ENCODE measurements at places on chromosomes 6 and 20.

DNA sequence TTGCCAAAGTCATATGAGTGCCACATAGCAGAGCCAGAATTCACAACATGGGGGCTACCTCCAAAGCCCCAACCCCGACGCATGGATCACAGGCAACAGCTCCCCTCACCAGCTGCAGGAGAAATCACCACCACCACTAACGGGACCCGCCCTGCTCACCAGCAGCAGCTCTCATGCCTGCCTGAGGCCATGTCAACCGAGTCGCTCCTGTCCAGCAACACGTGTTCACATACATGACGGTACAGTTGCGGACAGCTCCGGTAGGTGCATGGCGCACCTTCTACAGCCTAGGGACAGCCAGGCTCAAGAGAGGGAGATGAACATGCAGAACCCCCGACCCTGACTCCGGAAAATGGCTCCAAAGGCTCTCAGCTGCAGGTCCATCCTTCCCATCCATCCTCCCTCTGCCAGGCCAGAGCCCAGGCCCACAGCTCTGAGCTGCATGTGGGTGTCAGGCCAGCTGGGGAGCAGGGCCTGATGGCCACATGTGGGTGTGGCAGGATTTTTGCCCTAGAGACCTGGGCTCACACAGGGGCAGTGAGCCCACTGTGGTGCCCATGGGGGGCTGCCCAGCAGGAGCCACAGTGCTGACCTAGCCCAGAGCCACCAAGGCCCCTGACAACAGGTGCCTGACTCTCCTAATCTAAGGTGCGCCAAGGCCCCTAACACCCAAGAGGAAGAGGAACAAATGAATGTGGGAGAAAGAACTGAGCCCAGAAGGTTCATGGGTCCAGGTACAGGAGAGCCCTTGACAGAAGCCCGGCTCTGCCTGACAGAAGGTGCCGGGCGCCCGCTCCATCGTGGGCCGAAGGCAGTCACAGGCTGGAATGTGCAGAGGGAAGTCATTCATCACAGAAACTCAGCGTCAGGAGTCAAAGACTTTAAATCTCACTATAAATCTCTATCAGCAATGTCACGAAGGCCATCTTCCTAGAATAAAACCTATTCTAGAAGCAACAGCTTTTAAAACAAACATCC lies 10.5 kb downstream of the RPS6KA2 start:
- DNase-seq, result no peak

DNA sequence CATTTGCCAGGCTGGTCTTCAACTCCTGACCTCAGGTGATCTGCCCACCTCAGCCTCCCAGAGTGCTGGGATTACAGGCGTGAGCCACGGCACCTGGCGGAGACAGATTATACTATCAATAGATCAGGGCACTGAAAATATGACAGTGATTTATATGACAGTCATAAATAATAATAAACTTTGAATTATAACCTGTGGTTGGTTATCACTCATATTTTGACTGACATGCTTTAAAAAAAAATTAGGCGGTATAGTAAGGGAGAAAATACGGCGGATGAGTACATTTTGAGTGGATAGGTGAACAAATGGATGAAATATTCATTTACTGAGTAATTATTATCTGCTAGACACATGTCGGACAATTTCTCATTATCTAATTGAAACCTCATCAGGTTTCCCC lies 28.8 kb downstream of the TMEM244 start:
- no peak for DNase-seq

GRCh38 chr6:56959938-56960337 lies 5.0 kb downstream of the BEND6 start:
- no peak for DNase-seq

- no peak for DNase-seq
Observed at GRCh38 chr6:52706001-52706400, 35.1 kb downstream of the TMEM14A start.

DNA sequence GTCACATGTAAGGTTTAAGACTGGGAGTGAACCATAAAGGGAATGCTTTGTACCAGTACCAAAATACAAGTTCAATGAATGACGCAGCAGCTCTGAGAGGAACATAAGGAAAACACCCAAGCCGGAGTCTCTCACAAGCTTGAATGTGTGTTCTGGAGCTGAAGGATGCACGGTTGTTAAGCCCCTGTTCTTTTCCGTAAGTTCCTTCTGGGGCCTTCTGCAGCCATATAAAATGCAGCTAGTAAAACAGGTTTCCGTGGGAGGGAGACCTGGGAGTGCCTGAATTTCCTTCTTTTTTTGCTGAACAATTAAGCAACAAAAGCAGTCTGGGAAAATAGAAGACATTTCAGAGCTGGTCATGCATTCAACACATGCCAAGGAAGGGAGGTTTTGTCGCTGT lies 73.2 kb upstream of the JAG1 start:
- no peak for DNase-seq

DNA sequence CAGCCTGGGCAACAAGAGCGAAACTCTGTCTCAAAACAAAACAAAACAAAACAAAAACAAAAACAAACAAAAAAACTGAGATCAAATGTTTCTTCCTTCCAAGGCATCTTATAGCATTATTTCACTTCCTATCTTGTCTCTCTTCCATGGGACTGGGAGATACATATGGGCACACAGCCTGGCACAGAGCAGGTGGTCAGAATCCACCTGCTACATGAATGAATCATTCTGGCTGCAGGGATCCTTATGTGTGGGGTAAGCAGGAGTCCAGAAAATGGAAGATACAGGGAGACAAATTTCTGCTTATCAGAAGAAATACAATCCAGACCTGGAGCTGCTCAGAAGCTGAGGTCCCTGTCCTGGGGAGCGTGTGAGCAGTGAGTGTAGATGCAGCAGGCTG lies 18.2 kb upstream of the CCM2L start:
- no peak for DNase-seq

- no peak for DNase-seq
Observed at GRCh38 chr20:4962241-4962855, 39.0 kb downstream of the SLC23A2 start.

DNA sequence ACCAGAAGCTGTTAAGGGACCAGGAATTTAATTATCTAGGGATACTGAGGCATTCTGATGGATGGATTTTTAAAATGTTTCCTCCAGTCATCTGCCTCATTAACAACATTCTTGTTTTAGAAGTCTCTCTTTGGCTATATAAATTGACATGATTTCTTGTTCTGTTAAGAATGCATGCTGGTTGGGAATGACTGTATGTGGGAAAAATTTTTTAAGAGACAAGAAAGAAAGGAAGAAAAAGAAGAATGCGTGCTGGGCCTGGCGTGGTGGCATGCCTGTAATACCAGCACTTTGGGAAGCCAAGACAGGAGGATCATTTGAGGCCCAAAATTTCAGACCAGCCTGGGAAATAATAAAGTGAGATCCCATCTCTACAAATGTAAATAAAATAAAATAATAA lies 203.6 kb downstream of the GJA1 start:
- no peak for DNase-seq
